ENCODE measurements at places on chromosomes 7 and 10.

GRCh38 chr7:112122144-112122543 lies 84.1 kb downstream of the DOCK4 start:
- DNase-seq: no peak

DNA sequence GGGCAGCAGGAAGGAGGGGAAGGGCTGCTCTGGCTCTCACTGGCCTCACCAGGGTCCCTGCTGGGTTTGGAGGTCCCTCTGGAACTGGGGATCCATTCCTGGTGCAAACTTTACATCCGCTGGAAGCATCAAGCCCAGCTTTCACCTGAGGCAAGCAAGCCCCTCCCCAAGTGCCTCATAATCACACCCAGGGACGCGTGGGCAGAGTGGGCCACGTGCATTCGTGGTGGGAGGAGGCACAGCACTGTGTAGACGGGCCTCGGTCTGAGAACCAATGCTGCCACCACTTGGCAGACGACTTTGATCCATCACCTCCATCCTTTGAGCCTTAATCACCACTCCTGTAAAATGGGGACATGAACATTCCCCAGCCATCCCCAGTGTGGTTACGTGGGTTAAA lies 74.1 kb downstream of the VWA2 start:
- no peak for DNase-seq

DNA sequence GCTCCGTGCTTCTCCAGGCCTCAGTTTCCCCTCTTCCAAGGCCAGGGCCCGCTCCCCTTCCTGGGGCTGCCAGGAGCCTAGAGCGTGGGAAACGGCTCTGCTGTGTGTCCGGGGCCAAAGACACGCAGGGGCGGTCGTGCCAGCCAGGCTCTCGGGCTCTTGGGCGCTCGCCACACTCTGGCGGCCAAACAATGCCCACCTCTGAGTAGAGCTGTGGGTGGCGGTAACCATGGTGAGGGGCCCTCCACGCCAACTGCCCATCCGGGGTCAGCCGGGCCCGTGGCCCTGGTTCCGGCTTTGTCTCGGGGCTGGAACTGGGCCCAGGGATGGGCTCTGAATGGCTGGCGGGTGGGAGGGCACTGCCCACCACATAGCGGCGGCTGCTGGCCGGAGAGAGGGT lies 16.0 kb downstream of the GRIFIN start:
- no peak for DNase-seq

DNA sequence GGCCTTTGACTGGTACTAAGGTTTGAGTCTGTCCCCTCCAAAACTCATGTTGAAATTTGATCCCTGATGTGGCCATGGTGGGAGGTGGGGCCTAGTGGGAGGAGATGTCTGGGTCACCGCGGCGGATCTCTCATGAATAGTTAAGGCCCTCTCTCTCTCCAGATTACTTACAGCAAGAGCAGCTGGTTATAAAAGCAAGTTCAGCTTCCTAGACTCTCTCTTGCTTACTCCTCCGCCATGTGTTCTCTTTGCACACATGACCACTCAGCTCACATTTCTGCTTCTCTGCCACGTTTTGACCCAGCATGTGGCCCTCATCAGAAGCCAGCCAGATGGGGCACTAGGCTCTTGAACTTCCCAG lies 29.9 kb upstream of the ZMIZ1 start:
- DNase-seq: peak; percentile 83

GRCh38 chr7:143405173-143406001 lies 3.3 kb downstream of the EPHA1 start:
- DNase-seq: peak; percentile 32

DNA sequence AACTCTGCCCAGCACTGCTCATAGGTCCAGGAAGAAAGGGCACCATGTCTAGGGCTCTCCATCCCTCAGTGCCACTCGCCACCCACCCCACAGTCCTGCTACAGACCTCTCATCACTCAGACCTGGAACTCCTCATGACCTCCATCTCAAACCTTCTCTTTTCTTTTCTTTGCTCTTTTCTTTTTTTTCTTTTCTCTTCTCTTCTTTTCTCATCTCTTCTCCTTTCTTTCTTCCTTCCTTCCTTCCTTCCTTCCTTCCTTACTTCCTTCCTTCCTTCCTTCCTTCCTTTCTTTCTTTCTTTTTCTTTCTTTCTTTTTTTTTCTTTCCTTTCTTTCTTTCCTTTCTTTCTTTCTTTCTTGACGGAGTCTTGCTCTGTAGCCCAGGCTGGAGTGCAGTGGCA lies 122.2 kb downstream of the KLF6 start:
- DNase-seq: no peak

DNA sequence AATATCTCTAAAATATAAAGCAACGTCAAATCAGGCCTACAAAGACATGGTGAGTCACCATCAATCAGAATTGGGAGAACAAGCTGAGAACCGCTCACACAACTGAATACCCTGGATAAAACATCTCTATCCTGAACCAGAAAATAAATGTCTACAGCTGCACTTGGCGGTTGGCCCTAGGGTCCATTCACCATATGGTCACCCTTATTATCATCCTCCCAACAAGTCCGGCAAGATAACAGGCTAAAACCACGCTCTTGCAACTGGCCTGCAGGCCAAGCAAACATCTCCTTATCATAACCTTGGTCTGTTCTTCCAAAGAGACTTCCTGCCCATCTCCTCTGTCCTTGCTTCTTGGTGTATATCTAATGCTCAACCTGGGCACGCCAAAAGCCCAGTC lies 310.7 kb downstream of the CALN1 start:
- no peak for DNase-seq

GRCh38 chr10:67521546-67521945 lies 174.4 kb downstream of the CTNNA3 start:
- DNase-seq: no peak

DNA sequence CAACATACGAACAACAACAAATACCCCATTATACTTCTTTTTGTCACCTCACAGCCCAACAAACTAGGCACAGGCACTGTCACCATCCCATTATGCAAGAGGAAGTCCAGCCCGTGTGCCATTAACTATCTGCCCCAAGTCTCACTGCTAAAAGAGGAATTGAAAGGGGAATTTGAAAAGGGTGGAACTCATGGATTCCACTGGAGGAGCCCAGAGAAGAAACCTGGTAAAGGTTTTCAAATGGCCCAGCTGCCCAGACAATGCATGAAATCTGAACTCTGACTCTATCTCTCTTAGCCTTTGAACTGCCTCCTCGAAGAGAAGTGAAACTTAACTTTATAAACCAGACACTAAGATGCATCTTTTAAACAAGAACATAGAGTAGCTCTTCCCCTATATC lies 130.0 kb downstream of the PLXNA4 start:
- DNase-seq: no peak

GRCh38 chr7:37833107-37833817 lies 15.1 kb upstream of the NME8 start:
- DNase-seq: peak; percentile 10

DNA sequence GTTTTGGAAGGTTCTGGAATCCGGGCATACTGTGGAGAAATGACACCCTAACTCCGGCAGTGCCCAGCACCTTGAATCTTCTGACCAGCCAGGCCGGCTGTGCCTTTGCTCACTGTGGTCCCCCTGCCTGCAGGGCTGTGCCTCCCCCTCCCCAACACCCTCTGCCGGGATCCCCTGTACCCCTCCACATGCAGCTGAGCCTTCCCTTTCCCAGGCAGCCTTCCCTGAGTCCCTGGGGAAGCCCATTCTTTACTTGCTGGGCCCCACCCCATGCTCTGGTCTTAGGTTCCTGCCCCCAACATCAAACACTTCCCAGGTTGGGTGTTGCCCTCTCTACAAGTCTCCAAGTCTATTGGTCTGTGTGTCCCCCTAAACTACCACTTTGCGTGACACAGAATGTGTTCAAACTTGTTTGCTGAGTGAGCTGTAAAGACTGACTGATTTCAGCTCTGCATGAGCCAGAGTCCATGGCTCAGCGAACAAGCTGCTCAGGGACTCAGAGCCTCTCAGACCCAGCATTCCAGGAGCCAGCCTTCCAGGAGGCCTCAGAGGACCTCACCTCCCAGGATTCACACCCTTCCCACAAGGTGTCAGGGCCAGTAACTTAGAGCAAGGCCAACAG lies 31.6 kb downstream of the CALML5 start:
- DNase-seq: no peak

GRCh38 chr10:88491314-88491713 lies 91.8 kb downstream of the RNLS start:
- no peak for DNase-seq

DNA sequence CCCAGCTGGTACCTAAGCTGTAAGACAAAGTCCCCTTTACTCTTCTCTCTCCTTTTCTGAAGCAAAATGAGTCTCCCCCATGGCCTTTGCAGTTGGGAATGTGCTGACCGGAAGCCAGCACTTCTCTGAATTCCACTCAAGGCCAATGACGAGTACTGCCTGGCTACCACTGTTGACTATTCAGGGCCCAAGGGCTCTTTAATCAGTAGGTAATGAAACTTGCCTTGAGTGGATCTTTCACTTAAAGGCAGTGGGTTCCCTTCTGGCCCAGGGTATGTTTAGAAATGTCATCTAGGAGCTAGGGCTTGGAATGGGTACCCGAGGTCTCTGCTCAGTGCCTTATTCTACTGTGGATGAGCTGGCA lies 197.1 kb downstream of the BBS9 start:
- DNase-seq: no peak

- DNase-seq: no peak
Measured at GRCh38 chr10:97913614-97914013, 64.0 kb downstream of the GOLGA7B start.
